ENCODE measurements at places on chromosomes 4 and X.

DNA sequence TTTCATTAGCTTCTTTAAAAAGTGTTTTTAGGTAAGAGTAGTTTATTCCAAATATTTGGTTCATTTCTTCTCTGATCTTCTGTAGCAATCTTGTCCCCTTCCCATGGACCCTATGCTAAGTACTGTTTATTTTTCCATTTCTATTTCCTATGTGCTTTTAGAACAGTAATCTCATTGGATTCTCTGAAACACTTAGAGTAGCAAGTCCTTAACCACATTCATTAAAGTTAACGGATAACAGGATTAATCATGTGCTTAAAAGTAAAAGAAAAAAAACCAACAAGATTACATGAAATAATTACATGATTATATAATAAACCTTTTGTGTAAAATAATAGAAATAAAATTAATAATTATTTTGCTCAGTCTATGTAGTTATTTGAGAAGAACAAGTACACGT lies 929.7 kb downstream of the C4orf33 start:
- DNase-seq, result no peak

DNA sequence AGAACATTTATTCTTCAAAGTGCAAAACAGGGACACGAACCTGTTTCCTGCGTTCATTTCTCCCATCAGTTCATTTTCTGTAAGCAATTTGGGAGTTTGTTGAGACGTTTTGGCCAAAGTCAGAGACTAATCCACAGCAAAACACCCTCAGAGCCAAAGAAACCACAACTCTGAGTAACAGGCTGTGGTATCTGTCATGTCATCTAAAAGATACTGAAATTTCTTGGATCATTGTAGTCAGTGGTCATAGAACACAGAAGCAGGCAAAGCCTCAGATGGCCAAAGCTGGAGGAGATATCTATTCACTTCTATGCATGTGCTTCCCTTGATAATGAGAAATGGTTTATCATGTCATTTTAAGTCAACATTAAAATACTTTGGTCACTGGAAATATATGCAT lies 485.6 kb upstream of the GALNT7 start:
- no peak for DNase-seq

DNA sequence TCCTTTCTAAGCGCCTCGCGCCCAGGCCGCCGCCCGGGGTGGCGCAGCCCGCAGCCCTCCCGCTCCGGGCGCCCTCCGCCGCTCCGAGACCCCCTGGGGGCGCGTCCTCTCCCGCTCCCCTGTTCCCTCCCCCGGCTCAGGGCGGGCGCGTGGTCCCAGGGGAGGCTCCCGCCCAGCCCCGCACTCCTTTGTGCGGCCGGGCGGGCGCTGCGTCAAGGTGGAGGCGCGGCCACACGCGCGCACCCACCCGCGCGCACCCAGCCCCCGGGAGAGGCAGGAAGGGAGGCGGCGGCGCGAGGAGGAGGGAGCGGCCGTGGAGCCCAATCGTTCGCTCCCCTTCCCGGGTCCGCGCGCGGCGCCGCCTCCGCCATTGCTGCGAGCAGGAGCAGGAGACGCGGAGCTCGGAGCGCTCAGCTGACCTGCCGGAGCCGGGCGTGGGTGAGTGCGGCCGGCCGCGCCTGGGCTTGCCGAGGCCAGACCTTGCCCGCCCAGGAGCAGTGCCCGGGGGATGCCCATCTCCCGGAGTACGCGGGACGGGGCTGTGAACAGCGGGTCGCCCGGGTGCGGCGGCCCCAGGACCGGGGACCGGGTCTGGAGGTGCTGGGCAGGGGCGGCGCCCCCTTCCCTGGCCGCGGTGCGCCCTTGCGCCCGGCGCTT lies at the start of gene NSG1:
Gene NSG1 (plus strand): TSS at position 367 of the 657 bp plus-strand sequence. CDS start 528 bp downstream, outside the sequence.
- no peak for DNase-seq

GRCh38 chrX:426881-427280 lies 40.2 kb upstream of the PPP2R3B start:
- no peak for DNase-seq

DNA sequence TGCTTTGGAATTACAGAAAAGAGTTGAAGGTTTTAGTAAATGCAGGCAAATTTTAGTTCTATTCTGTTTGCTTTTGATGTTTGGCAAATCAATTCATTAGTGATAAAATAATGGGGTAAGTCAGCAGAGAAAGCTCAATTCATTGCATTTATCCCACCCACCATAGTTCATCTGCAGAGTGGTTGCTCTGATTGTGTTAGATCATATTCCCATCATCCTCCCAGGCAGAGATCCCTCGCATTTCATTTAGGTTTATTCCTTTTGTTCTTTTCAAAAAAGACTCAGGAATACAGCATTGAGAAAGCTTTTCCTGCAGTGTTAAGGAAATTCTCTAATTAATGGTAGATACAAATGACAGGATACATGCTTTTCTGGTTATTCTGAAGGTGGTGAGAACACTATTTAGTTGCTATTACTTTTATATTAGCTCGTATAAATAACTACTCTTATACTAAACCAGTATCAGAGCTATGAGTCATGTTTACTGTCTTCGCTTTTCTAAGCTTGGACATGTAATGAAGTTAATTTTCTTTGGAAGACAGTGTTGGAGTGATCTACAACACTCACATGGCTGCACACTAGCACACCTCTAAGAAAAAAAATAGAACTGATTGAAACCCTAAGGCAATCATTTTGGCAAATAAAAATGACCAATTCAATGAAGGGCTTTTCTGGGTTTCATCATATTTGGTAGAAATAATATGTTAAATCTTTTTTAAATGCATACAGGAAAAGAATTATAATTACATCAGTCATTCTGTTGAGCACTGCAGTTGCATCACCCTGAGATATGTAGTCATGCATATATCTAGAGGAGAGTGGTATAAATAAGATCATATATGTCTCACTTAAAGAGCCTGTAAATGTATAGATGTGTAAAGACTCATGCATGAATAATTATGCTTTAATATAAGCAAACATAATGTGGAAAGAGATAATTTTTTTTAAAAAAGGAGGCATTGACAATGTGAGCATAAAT lies 351.6 kb downstream of the PCDH7 start:
- no peak for DNase-seq

- DNase-seq, result no peak
Observed at GRCh38 chr4:56613101-56613862, 67.8 kb downstream of the HOPX start.

DNA sequence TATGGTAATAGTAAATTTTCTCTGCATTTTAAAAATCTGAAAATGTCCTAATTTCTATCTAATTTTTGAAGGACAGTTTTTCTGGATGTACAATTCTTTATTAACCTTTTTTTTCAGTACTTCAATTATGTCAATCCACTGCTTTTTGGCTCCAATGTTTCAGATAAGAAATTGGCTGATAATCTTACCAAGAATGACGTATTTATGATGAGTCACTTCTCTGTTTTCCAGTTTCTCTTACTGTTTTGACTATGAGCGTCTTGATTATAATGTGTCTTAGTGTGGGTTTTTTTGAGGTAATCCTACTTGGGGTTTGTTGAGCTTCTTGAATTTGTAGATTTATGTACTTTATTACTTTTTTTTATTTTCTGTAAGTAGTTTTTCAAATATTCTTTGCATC lies 47.2 kb downstream of the UGT2B11 start:
- DNase-seq, result no peak

- DNase-seq, result no peak
Observed at GRCh38 chr4:103199009-103199408, 866 bp upstream of the CENPE start.

DNA sequence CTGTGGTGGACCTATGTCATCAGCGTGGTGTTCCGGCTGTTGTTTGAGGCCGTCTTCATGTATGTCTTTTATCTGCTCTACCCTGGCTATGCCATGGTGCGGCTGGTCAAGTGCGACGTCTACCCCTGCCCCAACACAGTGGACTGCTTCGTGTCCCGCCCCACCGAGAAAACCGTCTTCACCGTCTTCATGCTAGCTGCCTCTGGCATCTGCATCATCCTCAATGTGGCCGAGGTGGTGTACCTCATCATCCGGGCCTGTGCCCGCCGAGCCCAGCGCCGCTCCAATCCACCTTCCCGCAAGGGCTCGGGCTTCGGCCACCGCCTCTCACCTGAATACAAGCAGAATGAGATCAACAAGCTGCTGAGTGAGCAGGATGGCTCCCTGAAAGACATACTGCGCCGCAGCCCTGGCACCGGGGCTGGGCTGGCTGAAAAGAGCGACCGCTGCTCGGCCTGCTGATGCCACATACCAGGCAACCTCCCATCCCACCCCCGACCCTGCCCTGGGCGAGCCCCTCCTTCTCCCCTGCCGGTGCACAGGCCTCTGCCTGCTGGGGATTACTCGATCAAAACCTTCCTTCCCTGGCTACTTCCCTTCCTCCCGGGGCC lies 1.2 kb downstream of the GJB1 start:
- no peak for DNase-seq

DNA sequence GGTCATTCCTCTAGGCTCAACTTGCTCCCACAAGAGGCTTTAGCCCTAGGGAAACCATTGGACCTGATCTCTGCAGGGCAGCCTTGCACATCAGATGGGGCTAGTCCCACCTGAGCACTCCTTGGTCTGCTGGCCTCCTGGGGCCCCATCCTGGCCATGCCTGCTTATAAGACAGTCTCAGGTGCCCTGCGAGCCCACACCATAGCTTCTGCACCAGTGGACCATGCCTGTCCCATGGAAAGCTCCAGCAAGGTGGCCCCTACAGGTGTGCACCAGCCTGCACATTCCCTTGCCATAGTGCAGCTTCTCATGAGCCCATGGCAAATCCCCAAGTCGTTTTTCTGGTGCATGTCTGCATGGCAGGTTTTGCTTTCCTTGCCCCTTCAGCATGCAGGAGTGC lies 19.6 kb upstream of the FAAH2 start:
- DNase-seq, result no peak

- no peak for DNase-seq
Observed at GRCh38 chr4:187940299-187940698, 55.3 kb upstream of the ZFP42 start.

DNA sequence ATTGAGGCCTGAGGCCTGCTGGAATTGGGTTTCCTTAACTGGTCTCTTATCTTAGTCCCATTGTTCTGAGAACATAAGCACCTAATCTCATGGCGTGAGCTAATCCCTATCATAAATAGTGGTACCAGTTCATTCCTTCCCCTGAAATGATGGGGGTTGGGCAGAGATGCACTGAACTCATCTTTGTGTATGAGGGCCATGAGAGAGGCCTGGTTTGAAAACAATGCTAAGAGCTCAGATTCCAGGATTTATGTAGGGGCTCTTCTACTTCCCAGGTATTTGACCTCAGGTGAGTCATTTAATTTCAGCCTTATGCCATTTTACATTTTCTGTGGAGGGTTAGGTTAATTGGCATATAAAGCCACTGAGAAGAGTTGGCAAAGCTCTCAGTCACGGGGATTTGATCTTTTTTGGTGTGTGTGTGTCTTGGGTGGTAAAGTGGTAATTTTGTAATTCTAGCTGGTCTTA lies 4.4 kb downstream of the RBM3 start:
- no peak for DNase-seq

DNA sequence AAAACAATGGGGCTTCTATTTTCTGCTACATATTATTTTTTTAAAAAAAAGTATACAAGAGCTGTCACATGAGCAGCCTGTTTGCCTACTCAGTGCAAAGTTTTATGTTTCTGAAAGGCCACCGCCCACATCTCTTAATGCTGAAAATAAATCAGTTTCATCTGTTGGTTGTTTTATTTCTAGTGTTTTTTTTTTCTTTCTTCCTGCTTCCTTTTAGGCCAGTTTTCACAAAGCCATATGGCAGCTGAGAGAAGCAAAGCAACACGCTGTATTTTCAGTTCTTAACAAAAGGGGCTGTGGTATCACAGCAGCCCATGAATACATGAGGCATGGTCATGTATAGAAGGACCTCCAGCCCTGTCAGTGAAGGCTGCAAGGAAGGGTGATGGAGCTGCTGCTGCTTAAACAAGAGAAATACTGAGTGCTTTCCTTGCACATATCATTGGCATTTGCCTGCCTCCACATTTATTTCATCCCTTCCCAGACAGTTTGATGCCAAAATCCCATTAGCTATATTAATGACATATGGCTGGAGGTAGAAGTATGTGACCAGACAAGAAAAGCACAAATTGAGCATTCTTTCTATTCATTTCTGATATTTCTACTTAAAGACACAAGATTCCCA lies 172.5 kb downstream of the PCDH18 start:
- no peak for DNase-seq

- DNase-seq, result peak; percentile 56
Observed at GRCh38 chrX:23902419-23902818, 5.3 kb downstream of the APOO start.

GRCh38 chr4:134117392-134118183 lies 84.0 kb downstream of the PABPC4L start:
- DNase-seq, result no peak

DNA sequence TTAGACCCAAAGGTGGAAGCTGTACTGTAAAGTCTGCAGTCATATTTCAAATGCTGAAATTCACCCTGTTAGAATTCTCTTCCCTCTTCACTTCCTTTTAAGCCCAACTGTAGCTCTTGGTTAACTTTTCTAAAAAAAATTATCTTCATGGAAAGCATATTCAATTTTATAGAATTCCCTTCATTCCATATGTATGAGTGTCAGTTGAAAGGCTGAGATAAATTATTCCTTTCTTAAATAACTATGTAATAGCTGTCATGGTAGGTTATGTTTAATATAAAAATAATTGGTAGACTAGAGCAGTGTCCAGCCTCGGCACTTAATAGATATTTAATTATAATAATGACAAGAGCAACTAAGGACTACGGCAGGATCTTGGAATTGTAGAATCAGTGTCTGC lies 16.8 kb upstream of the ARSH start:
- DNase-seq, result no peak

DNA sequence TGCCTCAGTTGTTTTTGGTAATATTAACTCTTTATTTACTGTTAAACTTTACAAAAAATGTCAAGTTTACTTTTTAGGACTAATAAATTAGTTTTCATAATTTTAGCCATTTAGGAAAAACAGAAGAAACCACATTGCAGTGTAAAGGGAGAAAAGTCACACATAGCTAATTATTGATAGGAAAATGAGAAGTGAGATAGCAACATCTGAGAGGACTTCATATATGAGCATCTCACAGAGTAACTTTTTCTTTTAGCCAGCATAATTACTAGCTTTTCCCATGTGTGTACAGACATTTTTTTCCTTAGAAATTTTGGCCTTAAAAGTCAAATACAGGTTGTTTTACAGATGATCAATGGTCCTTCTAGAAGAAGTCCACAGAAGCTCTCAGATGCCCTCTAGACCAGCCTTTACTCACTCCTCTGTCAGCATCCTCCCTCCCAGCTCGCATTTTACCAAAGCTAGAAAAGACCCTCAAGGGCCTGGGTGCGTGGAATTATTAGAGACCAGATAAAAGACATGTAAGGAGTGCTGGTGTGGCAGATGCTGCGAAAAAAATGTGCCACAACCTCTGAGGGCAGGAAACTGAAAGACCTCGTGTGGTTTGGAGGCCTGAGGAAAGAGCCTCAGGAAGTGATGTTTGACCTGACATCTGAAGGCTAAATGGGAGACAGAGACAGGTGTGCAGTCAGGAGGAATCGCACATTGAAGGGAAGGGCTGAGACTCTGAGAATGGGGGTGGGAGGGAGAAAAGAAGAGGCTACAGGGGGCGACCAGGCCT lies 156.9 kb downstream of the CBR4 start:
- DNase-seq, result no peak

- DNase-seq, result peak; percentile 30
Observed at GRCh38 chr4:150593996-150594395, 12.0 kb downstream of the MAB21L2 start.

GRCh38 chr4:108193886-108194672 lies 25.3 kb upstream of the LEF1 start:
- peak; percentile 19 for DNase-seq
